ENCODE measurements at places on chromosomes 5 and 9.

- no peak for DNase-seq
These were observed 529.1 kb upstream of the SEMA6A start for GRCh38 chr5:117103703-117104102.

- DNase-seq: no peak
These were observed 31.1 kb upstream of the FRMD3 start for GRCh38 chr9:83569326-83569725.

DNA sequence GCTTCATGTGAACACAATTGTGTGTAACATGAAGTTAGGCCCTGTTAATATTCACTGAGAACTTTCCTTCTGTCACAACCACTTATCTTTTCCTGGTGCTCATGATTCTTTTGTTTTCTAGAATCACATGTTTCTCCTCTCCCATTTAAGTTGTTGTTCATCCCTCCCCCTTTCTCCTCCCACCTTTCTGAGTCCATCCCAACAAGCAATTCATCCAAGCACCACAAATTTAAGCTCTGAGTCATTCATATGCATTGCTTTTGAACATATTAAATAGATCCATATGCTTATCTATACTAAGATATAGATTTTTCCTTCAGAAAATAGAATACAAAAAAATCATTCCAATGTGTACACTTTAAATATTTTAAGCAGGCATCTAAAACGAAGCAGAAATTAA lies 75.2 kb upstream of the NFIB start:
- no peak for DNase-seq

GRCh38 chr5:98880598-98880997 lies 48.2 kb downstream of the CHD1 start:
- DNase-seq: no peak

- no peak for DNase-seq
These were observed 621.3 kb upstream of the ZNF608 start for GRCh38 chr5:125367702-125368101.

- DNase-seq: peak; percentile 2
These were observed 96.0 kb downstream of the HINT1 start for GRCh38 chr5:131068893-131069643.

DNA sequence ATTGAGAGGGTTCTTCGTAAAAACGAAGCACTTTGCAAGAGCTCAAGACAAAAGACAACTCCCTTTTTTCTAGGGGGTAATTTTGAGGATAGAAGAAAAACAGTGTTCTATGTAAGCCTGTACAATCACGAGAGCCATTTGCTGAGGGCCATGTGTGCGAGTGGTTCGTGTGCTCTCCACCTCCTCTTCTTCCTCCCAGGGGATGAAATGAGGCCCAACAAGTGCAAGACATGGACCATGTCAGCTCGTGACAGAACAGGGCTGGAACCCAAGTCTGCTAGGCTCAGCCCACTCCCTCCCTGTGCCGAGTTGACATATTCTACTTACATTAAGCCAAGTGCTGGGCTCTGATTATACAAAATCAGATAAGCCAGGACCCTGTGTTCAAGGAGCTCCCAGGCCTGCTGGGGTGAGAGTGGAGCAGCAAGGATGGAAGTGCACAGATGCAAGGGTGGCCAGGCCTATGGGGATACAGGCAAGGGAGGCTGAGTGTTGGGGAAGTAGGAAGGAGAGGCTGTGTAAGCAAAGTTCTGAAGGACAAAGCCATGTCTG lies 97.9 kb upstream of the MSX2 start:
- DNase-seq: no peak
